Activated CD4-positive, alpha-beta T cell treated with anti-CD3 and anti-CD28 coated beads, Interleukin-2, amount 50 U/mL, for 4 hours (primary cell): ENCODE measurements at places on chromosomes 1 and 21.

DNA sequence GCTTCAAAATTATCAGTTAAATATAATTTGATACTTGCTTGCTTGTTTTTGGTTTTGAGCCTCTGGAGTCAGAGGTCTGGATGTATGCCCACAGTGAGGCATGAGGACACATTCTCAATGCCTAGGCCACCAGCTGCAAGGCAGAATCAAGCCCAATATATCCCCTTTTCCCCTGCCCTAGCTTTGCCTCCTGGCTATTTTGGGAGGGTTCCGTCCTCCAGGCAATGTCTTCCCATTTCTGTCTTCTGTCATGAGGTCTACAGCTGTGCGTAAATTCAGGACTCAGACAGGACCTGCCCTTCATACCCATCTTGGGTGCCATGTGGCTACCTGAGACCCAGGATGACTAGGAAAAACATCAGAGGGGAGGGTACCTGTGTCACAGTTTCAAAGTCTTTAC lies 19.2 kb downstream of the NRDC start:
- DNase-seq: no peak

DNA sequence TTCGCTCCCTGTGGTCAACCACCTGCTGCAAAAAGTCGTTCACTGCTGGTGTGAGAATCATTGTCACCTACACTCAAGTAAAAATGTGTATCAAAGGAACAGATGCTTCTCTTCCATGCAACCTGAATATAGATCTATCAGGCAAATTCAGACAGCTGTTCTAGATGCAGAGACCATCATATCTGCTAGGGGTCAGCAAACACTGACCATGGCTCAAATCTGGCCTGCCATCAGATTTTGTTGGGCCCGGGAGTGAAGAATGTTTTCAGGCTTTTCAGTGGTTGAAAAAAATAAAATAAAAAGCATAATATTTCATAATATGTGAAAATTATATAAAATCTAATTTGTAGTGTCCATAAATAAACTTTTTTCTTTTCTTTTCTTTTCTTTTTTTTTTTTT lies 199.6 kb downstream of the RGS7 start:
- DNase-seq: no peak

- no peak for DNase-seq
Observed at GRCh38 chr1:196105901-196106300, 502.3 kb downstream of the KCNT2 start.

DNA sequence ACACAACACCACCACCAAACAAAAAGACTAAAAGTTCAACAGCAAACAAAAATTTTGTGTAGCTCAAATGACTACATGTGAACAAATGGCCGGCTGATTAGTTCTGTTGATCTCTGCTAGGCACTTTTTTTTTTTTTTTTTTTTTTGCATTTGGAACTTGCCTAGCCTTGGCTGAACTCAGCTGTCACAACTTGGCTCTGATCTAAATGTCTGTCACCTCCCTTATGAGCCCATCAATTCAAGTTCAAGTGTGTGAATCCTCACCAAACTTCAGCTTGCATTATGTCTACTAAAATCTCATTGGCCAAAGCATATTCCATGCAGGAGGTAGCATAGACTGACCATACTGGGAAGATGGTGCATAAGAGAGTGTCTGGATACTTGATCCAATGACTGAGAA lies 606.5 kb upstream of the ADGRL4 start:
- no peak for DNase-seq

DNA sequence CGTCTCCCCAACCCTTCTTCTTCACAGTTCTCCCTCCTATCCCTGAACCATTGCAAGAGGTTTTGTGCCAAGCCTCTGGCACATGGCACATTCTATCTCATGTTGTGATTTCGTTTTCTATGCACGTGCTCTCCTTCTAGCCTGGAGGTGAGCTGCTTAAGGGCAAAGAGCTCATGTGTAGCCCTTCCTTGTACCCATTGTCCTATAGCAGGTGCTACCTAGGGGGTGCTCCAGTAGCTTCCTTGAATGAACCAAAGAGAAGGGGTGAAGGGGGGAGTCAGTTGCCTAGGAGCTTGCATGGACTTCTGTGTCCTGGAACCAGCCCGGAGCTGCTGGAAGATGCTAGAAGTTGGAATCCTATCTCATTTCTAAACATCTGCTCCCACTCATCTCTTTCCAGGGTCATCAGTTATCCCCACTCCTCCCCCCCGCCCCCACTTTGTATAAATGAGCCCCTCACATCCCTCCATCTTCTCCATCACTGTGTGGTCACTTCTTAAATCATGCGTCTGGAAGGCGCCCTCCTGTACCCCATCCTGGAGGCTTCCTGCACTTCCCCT lies 535 bp upstream of the DISC1 start:
- no peak for DNase-seq

DNA sequence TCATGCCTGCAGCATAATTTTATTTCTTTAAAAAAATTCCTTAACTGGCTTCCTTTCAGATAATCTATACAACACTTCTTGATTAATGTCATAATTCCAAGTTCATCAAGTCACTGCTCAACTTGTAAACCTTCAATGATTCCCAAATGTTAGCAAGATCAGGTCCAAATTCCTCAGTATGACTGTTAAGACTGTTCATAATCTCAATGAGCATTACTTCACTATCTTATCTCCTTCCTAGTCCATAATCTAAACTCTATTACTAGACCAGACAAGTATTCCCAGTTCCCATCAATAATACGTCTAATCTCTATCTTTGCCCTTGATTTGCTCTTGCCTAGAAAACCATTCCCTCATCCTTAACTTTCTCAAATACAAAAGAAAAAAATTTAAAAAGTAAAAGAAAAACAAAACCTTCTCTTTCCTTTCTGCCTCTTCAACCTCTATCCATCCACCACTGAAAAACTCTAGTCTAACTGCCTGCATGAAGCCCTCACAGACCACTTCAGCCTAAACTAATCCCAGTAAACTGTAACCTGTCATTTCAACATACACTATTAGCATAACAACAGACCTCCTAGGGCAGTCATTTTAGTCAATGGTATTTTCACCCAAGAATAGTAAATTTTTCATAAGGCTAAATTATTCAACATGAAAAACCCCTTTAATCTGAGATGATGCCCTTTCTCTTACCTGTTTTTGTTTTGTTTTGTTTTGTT lies 15.5 kb downstream of the LUZP1 start:
- no peak for DNase-seq

DNA sequence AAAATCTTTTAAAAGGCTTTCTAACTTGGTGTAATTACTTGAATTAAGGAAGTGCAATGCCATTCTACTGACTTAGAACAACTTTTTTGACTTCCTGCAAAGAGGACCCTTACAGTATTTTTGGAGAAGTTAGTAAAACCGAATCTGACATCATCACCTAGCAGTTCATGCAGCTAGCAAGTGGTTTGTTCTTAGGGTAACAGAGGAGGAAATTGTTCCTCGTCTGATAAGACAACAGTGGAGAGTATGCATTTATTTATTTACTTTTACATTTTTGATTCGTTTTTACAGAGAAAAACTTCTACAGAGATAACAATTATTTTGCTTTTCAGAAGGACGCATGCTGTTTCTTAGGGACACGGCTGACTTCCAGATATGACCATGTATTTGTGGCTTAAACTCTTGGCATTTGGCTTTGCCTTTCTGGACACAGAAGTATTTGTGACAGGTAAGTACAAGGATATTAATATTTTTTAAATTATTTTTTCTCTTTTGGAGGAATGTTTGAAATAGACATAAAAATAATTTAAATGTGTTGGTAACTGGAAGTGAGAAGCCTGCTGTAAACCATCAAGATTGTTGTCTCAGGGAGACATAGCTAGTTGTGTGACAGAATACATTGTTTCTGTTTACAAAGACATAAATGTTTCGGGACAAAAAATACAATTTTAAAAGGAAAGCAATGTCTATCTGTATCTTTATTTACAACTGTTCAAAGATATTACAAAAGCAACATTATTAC lies at the start of gene PTPRC:
Gene PTPRC, plus strand, starts transcription at position 147 of the 742 bp plus-strand sequence. Its CDS starts 229 bp downstream, at position 376.
- no peak for DNase-seq

GRCh38 chr1:10657088-10657847 lies 139.2 kb downstream of the CASZ1 start:
- no peak for DNase-seq

DNA sequence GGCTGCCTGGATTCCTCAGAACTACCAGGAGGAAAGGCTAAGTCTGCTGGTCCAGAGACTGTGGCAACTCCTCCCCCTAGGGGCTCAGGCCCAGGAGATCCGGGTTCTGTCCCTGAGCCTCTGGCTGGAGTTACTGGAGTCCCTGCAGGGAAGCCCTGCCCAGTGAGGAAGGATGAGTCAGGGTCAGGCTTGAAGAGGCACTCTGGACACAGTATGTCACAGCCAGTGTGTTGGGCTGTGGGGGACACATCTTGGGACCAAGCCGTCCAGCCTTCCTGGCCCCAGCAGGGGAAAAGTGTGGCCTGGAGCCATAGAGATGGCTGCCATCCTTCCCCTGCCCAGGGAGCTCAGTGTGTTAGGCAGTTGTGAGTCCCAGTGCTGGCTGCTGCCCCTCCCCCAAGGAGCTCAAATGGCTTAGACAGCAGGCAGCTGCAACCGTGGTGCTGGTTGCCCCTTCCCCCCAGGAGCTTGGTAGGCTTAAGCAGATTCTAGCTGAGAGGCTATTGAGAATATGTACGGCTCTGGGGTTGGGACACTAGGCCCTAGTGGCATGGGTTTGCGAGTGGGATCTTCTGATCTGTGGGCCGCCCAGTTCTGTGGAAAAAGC lies 28.2 kb upstream of the RABGAP1L start:
- no peak for DNase-seq

- DNase-seq: peak; percentile 80
Observed at GRCh38 chr1:36369061-36369861, 16.5 kb downstream of the STK40 start.

DNA sequence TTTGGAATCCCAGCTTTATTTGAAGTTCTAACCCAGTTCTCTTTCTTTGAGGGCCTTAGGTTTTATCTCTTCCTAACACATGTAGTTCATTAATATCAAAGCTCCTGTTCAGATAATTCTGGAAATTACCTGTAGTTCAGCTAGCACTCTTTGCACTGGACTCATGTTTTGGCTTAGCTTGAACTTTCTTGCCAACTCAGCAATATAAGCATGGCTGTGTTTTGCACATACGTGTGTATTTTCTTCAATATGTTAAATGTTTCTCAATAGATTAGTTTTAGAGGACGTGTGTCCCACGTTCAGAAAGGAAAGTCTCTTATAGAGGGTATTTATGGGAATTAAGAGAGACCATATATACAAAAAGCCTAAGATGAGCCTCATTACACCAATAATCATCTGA lies 271.8 kb upstream of the USP25 start:
- DNase-seq: no peak

GRCh38 chr21:41805643-41806042 lies 38.8 kb upstream of the RIPK4 start:
- DNase-seq: no peak

GRCh38 chr1:161200992-161201835 lies 953 bp upstream of the NDUFS2 start:
- no peak for DNase-seq
